ENCODE measurements at places on chromosomes 5 and 9. TPM values are rescaled to one million over a fixed set of nuclear protein-coding genes. Genes with fewer than 3 reads are reported as not detected.

The FANCG gene
- polyA plus RNA-seq, result 56.0 TPM

The FGF1 gene
- polyA plus RNA-seq, result not detected

The ADCY2 gene
- polyA plus RNA-seq, result 1.9 TPM

The ZNF367 gene
- polyA plus RNA-seq, result 2.0 TPM

The PCDHB3 gene
- 4.9 TPM for polyA plus RNA-seq

The FRMD3 gene
- 11.1 TPM for polyA plus RNA-seq

The LHFPL2 gene
- polyA plus RNA-seq, result 3.4 TPM

The PCDHA10 gene
- 6.7 TPM for polyA plus RNA-seq

The OTP gene
- not detected for polyA plus RNA-seq

The USP20 gene
- polyA plus RNA-seq, result 39.8 TPM

The GAS1 gene
- polyA plus RNA-seq, result 1.6 TPM

The BTNL3 gene
- not detected for polyA plus RNA-seq

The ADGRV1 gene
- 3.7 TPM for polyA plus RNA-seq

The CCNI2 gene
- polyA plus RNA-seq, result not detected

The MGAT4B gene
- polyA plus RNA-seq, result 70.6 TPM

The CCDC192 gene
- polyA plus RNA-seq, result not detected

The ZNF454 gene
- 1.1 TPM for polyA plus RNA-seq

The ECSCR gene
- not detected for polyA plus RNA-seq

The ARSI gene
- not detected for polyA plus RNA-seq

The TRPM3 gene
- polyA plus RNA-seq, result 1.3 TPM

The KIF24 gene
- polyA plus RNA-seq, result 0.19 TPM

The TMEM250 gene
- polyA plus RNA-seq, result 20.6 TPM

The CDK9 gene
- 195 TPM for polyA plus RNA-seq

The C5orf58 gene
- polyA plus RNA-seq, result not detected

The GGTA1 gene
- polyA plus RNA-seq, result not detected

The FLT4 gene
- polyA plus RNA-seq, result 0.04 TPM

The SLC1A3 gene
- 1.9 TPM for polyA plus RNA-seq

The AMBP gene
- not detected for polyA plus RNA-seq

The PAEP gene
- polyA plus RNA-seq, result not detected

The LRRTM2 gene
- polyA plus RNA-seq, result 6.1 TPM

The RMRP gene
- polyA plus RNA-seq, result not detected

The CSNK1A1 gene
- 207 TPM for polyA plus RNA-seq

The OR2K2 gene
- 0.68 TPM for polyA plus RNA-seq

The PCDHGA5 gene
- 0.25 TPM for polyA plus RNA-seq

The GRXCR2 gene
- 0.36 TPM for polyA plus RNA-seq

The HDHD3 gene
- 31.2 TPM for polyA plus RNA-seq

The NOL6 gene
- 17.8 TPM for polyA plus RNA-seq

The SH3GLB2 gene
- polyA plus RNA-seq, result 160 TPM

The WDR5 gene
- 35.8 TPM for polyA plus RNA-seq

The TMEM215 gene
- not detected for polyA plus RNA-seq

The ZNF474 gene
- polyA plus RNA-seq, result 0.14 TPM

The C5 gene
- polyA plus RNA-seq, result 1.5 TPM

The OLFML2A gene
- polyA plus RNA-seq, result 0.15 TPM

The UNC13B gene
- 37.2 TPM for polyA plus RNA-seq

The CTXN3 gene
- polyA plus RNA-seq, result 1.0 TPM

The SAXO1 gene
- polyA plus RNA-seq, result not detected
